ENCODE measurements at places on chromosomes 5 and 9. TPM values are rescaled to one million over a fixed set of nuclear protein-coding genes. Genes with fewer than 3 reads are reported as not detected.
A peak's percentile ranks its signal among the peaks of the same experiment; 100 is the strongest.

DNA sequence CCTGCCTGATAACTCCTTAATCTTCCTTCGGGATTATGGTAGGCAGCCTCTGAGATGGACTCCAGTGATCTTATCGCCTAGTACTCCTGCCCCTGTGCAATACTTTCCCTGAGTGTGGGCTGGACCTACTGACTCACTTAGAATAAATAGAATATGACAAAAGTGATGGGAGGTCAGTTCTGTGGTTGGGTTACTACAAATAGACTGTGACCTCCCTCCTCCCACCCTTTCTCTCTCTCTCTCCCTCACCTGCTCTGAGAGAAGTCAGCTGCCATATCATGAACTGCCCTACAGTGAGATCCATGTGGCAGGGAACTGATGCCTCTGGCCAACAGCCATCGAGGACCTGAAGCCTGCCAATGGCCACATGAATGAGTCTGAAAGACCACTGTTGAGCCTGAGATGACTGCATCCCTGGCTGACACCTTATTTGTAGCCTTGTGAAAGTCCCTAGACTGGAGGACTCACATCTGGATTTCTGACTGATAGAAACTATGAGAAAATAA is 31.7 kb downstream of the NRG2 start:
- no peak for DNase-seq

DNA sequence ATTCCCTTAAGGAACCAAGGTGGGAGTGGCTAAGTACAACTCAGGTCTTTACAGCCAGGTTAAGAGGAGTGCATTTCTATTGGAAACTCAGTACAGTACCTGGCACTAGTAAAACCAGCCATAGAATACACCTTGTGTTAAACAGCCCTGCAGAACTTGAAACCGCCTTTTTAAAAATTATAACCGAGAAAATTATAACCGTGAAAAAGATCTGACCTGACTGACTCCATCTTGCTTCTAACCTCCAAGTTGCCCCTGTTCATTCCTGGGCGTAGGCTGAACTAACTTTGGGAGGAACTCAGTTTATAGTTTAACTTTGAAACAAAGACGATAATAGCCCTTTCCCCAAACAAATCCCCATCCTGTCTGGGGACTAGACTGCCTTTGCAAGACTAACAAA is 132.3 kb downstream of the SUSD1 start:
- DNase-seq: no peak

PCDHB4 gene
- total RNA-seq: not detected

DNA sequence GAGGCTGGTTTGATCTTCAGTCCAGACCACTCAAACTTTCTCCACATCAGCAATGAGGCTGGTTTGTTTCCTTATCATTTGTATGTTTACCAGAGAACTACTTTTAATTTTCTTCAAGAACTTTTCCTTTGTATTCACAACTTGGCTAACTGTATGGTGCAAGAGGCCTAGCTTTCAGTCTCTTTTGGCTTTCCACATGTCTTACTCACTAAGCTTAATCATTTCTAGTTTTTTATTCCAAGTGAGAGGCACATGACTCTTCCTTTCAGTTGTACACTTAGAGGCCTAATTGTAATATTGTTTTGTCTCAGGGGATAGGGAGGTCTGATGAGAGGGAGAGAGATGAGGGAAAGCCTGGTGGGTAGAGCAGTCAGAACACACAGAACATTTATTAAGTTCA is 554.0 kb upstream of the ARRDC3 start:
- DNase-seq: no peak

DNA sequence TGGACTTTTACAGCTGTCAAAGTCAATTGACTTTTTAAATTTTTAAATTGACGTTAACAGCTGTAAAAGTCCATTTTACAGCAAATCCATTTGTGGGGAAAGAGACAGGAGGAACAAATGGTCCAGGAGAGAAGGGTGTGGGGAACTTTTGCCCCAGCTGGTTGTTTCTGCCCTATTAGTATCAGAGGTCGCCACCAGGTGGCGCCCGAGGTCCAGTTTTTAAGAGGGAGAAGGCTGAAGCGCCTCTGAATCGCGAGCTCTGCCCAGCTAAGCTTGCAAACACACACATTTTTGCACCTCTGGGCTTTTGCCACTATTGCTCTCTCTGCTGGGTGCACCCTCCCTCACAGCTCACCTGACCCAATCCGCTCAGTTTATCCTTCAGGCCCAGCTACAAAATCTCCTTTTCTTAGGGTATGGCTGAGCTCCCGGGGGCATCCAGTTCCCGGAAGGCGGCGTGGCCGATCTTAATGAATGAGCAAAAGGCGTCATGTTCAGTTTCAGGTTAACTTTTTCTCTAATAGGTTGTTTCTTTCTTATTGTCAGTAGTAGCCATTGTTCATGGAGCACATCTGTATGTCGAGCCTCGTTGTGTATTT is 6.3 kb upstream of the TTLL11 start:
- peak; percentile 60 for DNase-seq

DNA sequence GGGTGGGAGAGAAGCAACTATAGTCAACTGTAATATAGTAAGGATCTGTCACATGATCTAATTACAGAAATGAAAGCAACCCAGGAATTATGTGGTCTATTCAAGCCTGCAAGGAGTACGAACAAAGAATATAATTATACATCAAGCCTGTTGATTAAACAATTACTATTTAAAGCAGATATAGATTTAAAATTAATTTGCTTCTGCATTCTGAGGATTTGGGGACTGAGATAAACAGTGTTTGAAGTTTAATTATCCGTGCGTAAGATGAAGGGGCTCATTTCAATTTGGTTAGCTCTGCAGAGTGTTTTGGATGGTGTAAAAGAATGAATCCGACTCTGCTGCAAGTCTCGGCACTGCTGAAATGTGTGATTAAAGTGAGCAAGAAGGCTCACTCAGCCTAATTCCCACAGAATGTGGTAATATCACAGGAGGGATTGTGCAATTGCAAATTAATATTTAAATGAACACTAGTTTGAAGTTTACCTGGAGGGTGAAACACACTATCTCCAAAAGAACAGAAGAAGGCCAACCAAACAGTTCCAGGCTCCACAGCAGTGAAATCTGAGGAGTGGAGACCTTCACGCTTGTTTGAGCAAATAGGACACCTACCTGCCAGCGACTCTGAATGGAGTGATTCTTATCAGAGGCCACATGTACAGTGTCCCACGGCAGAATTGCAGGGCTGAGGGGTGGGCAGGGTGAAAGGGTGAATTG is 420.6 kb upstream of the SLC30A5 start:
- no peak for DNase-seq

DNA sequence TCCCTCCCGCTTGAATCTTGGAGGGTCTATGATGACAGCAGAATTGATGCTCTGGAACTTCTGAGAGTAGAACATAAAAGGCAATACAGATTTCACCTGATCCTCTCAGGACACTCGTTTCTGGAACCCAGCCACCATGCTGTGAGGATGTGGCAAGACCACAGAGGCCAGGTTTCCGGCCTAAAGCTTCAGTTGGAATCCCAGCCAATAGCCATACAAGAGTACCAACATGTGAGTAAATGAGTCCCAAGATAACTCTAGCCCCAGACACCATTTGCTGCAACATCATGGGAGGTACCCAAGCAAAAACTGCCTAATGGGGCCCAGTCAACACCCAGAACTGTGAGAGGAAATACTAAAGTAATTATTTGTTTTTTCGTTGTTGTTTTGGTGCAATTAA is 65.7 kb upstream of the MARCHF11 start:
- no peak for DNase-seq

CDX1 gene
- total RNA-seq: not detected

GDF9 gene
- 1.7 TPM for total RNA-seq

DNA sequence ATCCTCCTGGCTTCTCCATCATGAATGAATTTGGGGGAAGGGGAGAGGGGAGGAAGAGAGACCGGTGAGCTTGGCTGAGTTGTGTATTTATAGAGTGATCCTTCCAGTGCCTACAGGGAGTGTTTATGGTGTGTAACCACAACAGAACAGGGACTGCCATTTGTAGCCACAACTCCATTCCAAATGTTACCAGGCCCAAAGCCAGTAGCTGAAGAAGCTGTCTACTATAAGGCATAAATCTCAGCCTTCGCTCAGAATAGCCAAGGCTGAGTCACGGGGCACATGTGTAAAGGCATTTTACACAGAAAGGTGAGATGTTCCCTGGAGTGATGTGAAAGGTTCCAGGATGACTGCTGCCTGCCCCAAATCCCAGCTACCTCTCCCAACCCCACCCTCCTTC is 2.5 kb downstream of the TMEM252 start:
- no peak for DNase-seq

DNA sequence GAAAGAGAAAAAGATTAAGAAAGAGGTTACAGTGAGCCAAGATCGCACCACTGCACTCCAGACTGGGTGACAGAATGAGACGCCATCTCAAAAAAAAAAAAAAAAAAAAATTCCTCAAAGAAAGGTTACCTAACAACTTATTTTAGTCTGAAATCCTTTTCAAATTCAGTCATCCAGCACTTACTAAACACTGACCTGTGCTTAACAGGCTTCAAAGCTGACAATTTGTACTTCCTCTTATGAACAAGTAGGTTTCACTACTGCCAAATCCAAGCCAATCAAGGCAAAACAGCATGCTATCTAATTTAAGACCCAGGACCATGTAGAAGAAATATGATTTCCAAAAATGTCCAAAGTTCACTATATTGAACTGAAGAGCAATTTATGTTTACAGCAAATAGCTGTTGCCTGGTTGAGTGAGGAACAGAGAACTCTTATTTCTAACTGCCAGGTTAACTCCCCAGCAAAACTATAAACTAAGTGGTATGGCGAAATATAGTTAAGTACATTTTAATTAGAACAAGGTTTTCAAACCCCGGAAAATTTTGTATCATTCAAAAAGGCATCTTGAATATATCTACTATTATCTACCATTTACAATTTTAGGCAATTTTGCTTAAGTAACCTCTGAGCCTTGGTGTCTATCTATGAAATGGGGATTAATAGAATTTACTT is 13.4 kb downstream of the PWWP2A start:
- DNase-seq: no peak

DNA sequence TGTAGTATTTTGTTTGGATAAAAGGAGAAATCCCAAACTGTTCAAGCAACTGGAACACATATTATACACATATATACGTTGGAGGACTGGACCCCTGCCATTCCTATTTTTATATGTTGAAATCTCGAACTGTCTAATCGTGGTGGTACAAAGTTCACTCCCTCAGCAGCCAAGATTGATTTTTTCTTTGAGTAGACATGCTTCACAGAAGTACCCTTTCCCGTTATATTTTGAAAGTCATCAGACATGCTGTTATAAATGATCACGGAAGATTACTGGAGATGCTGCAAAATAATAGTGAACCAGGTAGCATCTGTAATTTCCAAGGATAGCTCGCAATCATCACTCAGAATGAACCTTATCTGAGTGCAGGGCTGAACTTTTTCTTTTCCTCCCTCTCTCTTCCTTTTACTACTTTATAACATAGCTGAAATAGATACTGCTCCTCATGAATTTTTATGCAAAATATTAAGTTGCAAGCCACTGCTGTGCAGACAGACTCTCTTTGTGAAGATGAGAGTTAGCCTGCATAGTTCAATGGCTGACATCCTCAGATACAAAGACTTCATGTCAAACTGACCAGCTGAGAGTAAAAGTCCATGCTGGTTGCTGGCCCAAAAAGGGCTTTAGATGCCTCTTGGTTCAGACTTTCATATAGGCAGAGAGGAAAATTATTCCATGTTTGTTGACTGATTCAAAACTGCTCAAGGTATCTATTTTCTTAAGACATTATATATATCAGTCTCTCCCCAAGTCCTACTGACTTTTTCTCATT is 451.9 kb downstream of the TMEM38B start:
- no peak for DNase-seq

- no peak for DNase-seq
Measured at GRCh38 chr5:73763300-73764032, 137.5 kb downstream of the ARHGEF28 start.

HOMER1 gene
- 5.4 TPM for total RNA-seq

- DNase-seq: no peak
Measured at GRCh38 chr5:89421035-89421434, 538.1 kb upstream of the MEF2C start.

DNA sequence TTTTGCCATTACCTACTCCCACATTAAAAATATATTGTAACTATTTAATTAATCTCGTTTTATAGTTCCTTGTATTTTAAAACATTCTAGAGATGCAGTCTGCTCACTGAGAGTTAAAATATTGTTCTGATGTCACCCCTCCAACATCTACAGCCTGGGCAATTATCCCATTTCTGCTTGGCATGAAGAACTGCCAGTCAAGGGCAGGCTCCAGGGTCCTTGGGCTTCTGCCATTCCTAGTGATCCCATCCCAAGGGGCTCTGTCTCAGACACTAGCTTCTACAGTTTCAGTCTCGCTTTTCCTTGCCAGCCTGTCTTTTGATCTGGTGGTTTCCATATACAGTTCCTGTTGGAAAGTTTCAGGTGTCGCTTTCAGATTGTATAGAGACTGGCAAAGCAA is 287.2 kb downstream of the TMEM232 start:
- no peak for DNase-seq

SLC6A7 gene
- total RNA-seq: not detected

GRCh38 chr5:137752905-137753690 is 1.1 kb downstream of the HNRNPA0 start:
- peak; percentile 39 for DNase-seq

DNA sequence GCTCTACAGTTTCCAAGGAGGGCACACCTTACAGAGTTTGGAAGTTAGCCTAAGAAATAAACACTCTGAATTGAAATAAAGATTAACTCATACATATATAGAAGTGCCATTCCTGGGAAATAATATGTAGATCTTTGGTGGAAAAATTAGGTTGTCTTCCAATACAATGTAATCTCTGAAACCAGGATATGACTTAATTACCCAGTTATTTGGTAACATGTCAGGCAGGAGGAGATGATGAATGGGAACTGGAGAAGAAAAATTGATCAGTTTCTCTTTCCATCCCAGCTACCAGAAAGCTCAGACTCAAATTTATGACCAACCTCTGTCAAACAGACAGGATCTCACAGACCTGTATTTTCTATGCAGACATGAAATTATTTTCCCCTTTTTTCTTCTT is 215.2 kb upstream of the SNX2 start:
- DNase-seq: no peak

C1QTNF3 gene
- total RNA-seq: 5.7 TPM

DNA sequence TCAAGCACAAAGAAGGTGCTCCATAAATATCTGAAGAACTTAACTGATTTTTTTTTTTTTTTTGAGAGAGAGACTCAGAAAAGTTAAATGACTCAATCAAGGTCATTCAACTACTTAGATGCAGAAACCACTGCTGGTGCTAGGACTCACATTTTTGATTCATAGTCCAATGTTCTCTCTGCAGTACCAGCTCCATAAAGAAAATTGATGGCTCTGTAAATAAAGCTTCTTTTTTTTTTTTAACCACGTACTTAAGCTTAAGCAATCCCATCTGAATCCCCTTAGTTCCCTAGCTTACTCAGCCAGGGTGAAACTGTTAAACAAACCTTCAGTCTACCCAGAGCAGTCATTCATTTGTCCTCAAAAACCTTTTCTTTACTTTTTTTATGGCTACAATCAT is 657.0 kb upstream of the WWC1 start:
- no peak for DNase-seq

GRCh38 chr5:85500869-85501268 is 1116.2 kb upstream of the EDIL3 start:
- no peak for DNase-seq

MAML1 gene
- 45.0 TPM for total RNA-seq

GRCh38 chr5:138491284-138491648 is 26.0 kb downstream of the EGR1 start:
- no peak for DNase-seq

- DNase-seq: no peak
Measured at GRCh38 chr5:40404613-40405012, 275.1 kb upstream of the PTGER4 start.

ZNF454 gene
- total RNA-seq: 0.33 TPM

- no peak for DNase-seq
Measured at GRCh38 chr5:154543380-154543779, 65.4 kb upstream of the HAND1 start.
